ENCODE measurements at places on chromosomes 2 and 18.

- DNase-seq: no peak
Measured at GRCh38 chr2:79833235-79833878, 320.5 kb downstream of the CTNNA2 start.

DNA sequence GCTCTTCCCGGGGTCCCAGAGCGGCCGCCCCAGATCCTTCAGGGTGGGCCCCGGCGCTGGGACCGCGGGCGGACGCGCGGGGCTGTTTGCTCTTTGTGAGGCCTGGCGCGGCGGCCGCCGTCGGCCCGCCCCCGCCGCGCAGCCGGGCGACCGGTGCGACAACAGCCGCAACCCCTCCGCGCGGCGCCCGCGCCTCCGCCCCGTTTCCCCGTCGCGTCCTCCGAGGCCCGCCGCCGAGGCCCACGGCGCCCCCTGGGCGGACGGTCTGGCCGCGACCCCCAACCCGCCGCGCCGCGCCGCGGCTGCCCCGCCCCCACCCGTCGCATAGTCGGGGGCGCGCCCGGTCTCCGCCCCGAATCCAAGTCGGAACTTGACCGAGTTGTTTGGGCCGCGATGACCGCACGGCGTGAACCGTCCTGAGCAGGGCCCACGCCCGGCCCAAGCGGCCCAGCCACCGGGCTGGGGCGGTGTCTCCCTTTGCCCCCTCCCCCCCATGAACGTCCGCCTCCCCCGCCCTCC is 448 bp downstream of the YPEL5 start:
- DNase-seq: no peak

DNA sequence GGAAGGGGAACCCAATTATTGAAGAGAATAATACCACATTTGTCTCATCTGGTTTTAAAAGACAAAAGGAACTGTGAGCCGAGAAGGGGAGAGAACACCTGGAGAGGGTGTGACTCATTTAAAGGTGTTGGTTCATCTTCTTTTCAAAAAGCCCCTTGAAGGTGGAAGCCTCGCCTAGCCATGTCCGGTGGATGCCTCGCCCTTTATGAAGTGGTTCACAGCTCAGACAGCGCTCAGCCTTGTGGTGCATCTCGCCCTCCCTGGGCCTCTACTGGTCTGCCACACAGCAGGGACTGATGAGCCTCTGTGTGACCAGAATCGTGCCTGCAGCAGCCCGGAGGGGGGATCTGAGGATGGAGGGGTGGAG is 290.0 kb upstream of the CXCR4 start:
- DNase-seq: no peak

DNA sequence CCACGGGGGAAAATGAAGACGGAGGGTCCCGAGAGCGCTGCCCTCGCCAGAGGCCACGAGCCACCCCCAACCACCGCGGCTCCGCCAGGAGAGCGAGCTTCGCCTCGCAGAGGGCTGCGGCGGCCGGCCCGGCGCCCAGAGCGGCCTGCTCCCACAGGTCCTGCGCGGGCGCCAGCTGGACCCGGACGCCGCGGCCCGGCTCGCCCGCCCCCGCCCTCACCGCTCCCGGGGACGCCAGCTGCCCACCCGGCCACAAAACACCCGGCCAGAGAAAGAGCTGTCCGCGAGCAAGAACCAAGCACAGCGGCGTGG is 709 bp downstream of the PTPN2 start:
- no peak for DNase-seq

GRCh38 chr2:212811036-212811805 is 272.6 kb upstream of the ERBB4 start:
- no peak for DNase-seq

GRCh38 chr18:9237981-9238380 is 96.6 kb upstream of the TWSG1 start:
- no peak for DNase-seq

DNA sequence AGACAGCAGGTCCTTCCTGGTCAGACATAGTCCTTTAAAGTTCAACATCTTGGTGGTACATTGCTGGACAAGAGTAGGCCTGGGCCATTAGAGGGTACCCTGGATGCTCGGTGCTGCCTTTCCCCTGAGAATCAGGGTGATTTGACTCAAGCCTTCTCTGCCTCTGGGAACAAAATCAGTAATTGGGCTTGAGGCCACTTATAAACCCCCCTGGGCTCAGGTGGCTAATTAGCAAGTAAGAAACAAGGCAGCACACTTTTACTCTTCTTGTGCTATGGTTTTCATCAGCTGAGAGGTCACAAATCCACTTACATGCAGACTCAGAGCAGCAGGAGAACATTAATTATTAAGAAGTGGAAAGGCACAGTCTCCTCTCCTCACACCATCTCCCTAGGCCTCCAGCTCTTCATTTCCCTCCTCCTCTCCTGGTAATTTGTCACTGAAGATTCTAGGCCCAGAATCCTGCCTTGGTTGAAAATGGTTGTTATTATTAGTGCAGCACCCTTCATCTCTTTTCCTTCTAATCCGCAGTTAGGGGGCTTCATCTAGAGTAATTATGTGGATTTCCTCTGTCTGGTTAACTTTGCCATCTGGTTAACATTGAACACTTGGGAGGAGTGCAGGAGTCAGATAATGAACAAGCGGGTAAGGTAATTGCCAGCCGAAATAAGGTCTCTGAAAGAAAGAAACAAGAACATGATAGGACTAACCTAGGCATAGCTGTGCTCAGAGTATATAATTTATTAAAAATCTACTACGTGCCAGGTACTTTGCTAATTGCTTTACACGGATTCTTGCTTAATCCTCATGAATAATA is 29.7 kb upstream of the CASP10 start:
- DNase-seq: no peak

GRCh38 chr18:54224379-54225014 is at the start of gene MBD2:
MBD2 (minus strand) TSS chr18:54224669; CDS start chr18:54224559, 110 bp downstream.
- peak; percentile 58 for DNase-seq

DNA sequence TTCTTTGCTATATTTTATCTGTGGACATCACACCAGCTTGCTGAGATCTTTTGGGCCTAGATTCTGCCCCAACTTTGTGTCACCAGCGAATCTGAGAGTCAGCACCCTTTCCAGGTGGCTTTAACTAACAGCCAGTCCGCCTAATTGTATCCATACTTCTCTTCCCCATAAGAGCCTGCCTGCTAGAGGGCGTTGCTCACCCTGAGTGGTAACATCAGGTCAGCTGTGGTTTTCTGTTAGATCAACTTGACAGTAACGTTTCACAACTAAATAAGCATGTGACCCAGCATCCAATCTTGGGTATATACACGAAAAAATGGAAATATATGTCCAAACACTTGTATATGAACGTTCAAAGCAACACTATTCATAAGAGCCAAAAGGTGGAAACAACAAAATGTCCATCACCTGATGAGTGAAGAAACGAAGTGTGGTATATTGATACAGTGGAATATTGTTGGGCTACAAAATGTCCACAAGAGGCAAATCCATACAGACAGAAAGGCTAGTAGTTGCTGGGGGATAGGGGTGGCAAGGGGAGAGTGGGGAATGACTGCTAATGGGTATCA is 24.9 kb downstream of the EFHD1 start:
- DNase-seq: no peak

GRCh38 chr2:143433840-143434239 is 304.6 kb downstream of the ARHGAP15 start:
- no peak for DNase-seq

DNA sequence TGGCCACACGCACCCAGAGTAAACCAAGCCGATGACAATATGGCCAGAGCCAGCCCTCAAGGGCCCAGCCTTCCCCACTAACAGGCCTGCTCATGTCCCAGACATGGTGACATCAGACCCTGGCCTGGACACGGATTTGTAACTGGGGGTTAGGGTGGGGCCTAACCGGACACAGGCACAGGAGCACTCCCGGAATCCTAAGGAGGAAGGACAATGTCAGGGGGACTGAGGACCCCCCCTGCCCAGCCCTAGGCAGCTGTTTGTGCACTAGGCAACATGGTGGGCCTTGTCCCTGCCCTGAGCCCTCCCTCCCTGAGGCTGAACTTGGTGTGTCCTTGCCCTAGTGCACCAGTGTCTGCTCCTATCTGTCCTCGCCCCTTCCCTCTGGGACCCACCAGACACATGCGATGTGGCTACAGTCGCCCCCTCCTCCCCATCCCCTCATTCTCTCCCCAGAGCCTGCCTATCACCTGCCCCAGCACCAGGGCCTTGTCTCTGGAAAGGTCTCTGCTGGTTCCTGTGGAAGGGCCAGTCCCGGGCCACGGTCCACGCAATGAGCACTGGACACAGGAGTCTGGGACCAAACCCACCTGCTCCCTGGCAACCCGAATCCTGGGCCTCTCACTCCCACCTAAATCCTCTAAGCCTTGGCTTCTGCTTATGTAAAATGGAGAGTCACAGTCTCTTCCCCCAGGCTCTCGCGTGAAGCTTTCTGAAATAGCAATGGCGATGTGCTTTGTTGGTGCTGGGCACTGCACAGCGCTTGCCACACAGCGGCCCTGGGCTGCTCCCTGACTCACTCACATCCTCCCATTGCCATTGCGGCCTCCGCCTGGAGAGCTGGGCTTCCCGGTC is 76.5 kb upstream of the RAB6C start:
- no peak for DNase-seq

DNA sequence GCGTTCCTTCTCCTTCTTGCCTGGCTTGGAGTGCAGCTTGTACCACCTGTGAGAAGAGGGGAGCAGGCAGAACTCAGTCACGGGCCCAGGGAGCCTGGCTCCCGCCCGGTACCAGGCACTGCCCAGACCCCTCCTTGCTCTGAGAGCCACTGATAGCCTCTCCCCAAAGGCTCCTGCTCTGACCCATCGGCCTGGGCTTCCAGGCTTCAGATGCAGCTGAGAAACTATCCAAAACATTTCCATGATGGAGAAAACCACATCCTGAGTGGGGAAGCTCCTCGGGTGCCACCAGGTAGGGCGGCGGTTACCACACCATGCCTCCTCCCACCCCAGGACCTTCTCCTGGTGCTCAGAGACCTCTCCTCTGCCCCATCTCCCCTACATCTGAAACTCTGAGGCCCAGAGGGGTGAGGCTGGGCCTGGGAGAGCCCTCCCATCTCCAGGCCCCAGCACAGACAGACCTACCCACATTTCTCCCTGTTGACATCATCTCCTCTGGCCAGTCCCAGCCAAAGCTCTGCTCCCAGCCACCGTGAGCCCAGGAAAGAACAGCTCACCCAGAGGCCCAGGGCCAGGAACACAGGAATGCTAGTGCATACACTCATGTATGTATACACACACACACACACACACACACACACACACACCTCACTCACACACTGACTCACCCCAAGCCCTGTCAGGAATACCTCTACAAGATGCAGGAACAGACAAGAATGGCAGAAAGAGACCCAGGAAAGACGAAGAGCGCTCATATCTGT is 17.9 kb upstream of the SFXN5 start:
- DNase-seq: peak; percentile 44

- DNase-seq: no peak
Measured at GRCh38 chr2:60303680-60304079, 249.8 kb downstream of the BCL11A start.

- DNase-seq: no peak
Measured at GRCh38 chr2:69766014-69766413, 24.1 kb downstream of the ANXA4 start.

DNA sequence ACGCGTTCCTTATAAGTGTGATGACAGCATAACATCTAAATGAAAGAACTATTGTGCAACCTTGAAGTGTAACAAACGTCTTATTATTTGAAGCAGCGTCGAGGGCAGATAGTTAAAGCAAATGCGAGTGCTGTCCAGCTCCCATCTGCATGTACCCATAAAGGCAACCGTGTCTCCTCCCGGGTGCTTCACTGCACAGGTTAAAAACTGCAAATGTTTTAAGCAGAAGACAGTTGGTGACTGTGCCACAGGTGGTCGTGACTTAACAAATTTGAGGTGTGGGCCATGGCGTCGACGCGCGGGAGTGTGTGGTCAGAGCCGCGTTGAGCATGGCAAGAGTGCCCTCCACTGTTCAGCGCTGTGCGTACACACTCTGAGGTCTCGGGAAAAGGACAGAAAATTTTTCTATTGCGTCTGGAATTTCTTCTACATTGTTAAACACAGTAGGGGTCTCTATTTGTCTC is 6.4 kb downstream of the SALL3 start:
- no peak for DNase-seq

- DNase-seq: no peak
Measured at GRCh38 chr2:19714926-19715325, 186.9 kb downstream of the TTC32 start.

- no peak for DNase-seq
Measured at GRCh38 chr2:192023006-192023405, 171.7 kb downstream of the TMEFF2 start.

DNA sequence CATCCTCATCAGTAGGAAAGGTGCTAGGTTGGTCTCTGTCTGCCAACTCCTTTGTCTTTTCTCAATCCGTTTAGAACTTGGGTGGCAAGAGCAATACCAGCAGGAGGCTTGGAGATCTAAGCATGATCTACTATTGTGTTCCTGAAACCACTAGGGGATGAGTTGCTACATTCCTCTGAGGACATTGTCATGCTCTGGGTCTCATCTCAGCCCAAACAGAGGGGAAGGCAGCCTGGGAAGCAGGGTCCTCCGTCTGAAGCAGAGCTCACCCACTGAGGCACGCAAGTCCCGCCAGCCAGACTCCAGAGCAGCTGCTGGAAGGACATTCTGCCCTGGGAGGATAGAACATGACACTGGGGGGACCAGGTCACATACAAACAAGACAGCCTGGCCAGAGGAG is 162.9 kb downstream of the MTCL1 start:
- DNase-seq: no peak

- DNase-seq: no peak
Measured at GRCh38 chr18:7666195-7666776, 99.2 kb downstream of the PTPRM start.

DNA sequence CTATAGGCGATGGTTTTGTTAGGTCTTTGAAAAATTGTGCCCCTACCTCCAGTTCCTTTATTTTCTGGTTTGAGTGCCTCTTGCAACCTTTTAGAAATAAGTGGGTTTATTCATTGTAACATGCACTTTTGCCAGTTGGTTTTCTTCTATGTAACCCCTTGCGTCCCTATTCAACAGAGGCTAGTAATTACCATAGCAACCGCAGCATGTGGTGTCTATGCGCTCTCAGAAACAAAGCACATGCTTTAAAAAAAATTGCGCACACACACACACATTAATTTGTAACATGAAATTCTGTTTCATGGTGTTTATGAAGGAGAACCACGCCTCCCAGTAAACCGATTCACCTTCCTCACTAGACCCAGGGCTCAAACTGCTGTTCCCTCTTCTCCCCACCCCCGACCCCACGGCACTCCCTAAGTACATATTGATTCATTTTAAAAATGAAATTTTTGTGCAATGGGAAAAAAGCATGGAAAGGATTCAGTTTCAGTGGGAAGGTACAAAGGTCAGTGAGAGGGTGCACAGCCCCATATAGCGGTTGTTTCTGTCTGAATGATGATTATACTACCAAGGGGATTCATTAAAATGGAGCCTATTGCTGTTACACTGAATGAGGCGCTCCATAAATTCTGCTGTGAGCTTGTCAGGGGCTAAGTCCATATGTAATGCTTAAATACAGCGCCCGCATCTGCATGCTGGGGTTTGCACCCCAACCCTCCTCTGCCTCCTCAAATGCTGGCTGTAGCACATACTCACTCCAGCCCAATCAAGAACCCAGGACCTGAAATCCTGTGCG is 206.9 kb downstream of the ICOS start:
- DNase-seq: no peak

DNA sequence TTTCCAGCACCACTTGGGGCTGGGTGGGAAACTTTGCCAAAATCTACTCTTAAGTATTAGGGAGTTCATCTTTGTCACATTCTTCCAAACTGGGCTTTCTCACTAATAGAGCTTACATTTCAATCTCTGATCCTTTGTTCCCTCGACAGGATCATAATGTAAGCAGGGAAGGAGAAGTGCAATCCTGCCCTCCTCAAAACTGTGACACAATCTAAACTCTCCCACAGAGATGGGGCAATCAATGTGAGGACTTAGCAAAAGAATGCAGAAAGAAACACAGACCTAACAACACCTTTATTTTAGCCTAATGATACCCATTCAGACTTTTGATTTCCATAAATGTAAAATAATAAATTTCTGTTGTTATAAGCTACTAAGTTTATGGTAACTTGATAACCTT is 40.8 kb downstream of the DSEL start:
- no peak for DNase-seq

Data from GOT3 (cell line).